Uterus (tissue), 4 donors: ENCODE measurements at places on chromosomes 2 and 18. TPM values are rescaled to one million over a fixed set of nuclear protein-coding genes. Genes with fewer than 3 reads are reported as not detected.

The COMMD1 gene
- total RNA-seq, result 80.7 TPM

The C2orf78 gene
- not detected for total RNA-seq

The CDKL4 gene
- total RNA-seq, result 0.59 TPM

The TMEM198 gene
- 0.77 TPM for total RNA-seq

The RAB6D gene
- total RNA-seq, result 0.15 TPM

The G6PC2 gene
- total RNA-seq, result not detected

The KIF1A gene
- total RNA-seq, result not detected

The GATA6 gene
- 28.2 TPM for total RNA-seq

The RAD51AP2 gene
- total RNA-seq, result not detected

DNA sequence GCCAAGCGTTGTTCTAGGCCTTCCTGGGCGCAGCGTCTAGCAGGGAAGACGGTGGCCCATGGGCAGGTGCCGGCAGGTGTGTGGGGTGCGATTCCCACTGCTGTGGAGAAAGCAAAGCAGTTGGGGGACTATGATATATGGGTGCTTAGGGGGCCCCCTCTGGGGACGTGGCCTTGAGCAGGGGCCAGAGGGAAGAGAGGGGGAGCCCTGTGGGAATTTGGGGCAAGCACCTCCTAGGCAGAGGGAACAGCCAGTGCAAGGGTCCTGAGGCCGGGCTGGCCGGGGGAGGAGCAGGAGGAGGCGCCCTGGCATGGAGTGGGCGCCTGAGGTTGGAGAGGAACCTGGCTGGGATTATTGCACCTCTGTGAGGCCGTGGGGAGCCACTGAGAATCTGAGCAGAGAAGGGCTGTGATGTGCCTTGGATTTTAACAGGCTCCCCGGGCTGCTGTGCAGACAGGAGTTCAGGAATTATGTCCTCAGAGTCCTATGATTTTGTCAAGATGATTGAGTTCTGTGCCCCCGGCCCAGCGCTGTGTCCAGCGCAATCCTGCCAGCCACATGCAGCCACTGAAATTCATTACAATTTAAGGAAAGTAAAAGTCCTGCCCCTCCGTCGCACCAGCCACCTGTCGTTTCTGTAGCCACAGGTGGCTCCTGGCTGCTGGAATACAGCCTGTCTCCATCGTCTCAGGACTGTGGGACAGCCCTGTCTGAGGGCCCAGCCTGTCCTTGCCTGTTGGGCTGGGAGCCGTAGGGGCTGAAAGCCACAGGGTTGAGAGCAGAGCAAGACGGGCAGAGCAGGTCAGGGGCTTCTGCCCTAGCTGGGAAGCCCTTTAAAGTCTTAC, 9.1 kb upstream of the KLHL30 start:
- DNase-seq, result no peak

- no peak for DNase-seq
Measured at GRCh38 chr2:106584304-106584954, 97.3 kb downstream of the CD8B2 start.

- peak; percentile 3 for DNase-seq
Measured at GRCh38 chr2:240627736-240628506, 2.6 kb downstream of the GPR35 start.

GRCh38 chr2:203453858-203454451, 81.1 kb downstream of the RAPH1 start:
- no peak for DNase-seq

DNA sequence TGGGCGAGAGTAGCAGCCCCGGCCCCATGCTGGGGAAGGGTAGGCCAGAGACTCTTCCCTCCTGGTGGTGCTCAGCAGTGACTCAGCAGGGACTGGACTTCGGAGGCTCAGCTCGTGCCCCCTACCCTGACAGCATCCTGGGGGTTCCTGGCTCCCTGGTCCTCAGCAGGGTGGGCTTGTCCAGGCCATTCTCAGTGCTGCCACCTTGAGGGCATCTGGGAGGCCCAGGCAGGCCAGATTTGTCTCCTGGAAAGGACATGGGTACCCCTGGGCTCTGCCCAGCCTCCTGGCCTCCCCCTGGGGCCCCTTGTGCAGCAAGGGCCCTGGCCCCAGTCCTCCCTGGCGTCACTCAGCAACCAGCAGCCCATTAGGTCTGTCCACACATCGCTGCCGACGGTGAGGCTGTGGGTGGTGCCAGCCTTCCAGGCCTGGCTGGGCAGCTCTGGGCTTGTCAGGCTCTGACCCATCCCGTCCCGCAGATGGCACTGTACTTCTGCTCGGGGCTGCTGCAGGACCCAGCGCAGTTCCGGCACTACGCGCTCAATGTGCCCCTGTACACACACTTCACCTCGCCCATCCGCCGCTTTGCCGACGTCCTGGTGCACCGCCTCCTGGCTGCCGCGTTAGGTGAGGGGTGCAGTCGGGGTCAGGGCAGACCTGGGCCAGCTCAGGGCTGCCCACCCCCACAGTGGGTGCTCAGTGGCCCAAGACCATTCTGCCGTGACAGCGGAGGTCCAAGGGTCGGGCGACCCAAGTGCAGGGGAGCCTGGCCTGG, 45.0 kb upstream of the ALPP start:
- no peak for DNase-seq

GRCh38 chr18:38368246-38368645, 802.6 kb upstream of the CELF4 start:
- no peak for DNase-seq

DNA sequence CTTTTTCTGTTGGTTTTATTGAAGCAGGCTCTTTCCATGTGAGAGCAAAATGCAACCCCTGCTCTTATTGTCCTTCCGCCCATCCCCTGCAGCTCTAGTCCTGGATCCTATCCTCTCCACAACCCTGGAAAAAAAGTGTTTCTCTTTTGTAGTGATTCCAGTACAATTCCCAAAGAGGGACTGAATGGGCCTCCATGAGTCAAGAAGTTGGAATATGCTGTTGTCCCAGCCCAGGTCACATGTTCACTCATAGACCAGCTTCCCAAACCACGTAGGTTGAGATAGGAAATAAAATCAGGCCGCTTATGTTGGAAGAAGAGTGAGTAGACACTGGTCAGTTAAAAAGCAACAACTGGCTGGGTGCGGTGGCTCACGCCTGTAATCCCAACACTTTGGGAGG, 39.4 kb downstream of the CPO start:
- DNase-seq, result no peak

DNA sequence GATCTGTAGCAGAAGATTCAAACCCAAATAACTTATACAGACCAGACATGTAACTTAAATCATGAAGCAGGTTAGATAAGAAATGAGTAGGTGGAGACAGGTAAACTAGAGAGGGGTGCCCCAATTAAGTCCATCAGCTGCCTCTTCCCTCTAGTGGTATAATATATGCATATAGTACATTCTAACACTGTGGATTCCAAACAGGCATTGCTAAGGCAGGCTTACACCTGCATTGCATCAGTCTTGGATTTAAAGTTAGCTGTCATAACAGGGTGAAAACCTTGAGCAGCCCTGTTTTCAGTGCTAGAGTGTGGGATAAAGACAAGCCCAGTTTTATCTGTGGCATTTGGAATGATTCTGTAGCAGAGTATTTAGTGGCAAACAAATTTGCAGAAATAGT, 63.4 kb downstream of the NYAP2 start:
- no peak for DNase-seq

- DNase-seq, result no peak
Measured at GRCh38 chr2:70851704-70852103, 16.1 kb upstream of the CD207 start.

DNA sequence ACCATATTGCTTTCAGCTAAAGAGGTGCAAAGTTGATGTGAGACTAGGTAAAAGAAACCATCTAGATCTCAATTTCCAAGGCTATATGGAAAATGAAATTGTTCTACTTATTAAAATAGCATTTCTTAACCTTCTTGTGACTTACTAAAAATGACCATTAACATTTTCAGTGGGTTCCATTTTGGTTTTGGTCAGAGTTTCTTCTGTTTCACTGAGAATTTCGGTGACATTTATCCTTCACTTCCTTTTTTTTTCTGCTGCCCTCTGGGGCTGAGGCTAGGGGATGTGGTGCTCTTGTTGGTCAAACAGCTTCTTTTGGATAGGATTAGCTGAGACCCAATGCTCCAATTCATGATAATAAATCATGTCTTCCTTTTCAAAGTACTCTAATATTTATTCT, 44.3 kb upstream of the REL start:
- no peak for DNase-seq

DNA sequence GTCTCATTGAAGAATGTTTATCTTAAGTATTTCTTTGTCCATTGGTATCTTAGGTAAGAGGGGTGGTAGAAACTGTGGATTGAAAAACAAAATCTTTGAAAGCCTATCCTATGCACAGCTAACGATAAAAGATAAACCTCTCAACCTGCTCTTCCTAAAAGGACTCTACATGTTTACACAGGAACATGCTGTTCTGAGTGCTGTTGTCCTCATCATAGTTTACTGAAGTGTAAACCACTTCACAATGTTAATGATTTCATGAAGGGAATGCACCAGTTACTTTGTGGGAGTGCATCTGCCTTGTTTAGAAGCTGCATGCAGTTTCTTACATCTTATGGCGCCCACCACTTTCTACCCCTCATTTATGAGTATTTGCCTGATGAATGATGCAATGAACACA, 1.2 kb downstream of the ACMSD start:
- DNase-seq, result no peak

GRCh38 chr2:30074023-30074422, 72.8 kb upstream of the YPEL5 start:
- no peak for DNase-seq

GRCh38 chr18:32629292-32629691, 143.5 kb downstream of the KLHL14 start:
- no peak for DNase-seq

- no peak for DNase-seq
Measured at GRCh38 chr2:121479882-121480522, 50.7 kb upstream of the RNU4ATAC start.

GRCh38 chr18:66510357-66511045, 93.4 kb downstream of the CDH19 start:
- no peak for DNase-seq

DNA sequence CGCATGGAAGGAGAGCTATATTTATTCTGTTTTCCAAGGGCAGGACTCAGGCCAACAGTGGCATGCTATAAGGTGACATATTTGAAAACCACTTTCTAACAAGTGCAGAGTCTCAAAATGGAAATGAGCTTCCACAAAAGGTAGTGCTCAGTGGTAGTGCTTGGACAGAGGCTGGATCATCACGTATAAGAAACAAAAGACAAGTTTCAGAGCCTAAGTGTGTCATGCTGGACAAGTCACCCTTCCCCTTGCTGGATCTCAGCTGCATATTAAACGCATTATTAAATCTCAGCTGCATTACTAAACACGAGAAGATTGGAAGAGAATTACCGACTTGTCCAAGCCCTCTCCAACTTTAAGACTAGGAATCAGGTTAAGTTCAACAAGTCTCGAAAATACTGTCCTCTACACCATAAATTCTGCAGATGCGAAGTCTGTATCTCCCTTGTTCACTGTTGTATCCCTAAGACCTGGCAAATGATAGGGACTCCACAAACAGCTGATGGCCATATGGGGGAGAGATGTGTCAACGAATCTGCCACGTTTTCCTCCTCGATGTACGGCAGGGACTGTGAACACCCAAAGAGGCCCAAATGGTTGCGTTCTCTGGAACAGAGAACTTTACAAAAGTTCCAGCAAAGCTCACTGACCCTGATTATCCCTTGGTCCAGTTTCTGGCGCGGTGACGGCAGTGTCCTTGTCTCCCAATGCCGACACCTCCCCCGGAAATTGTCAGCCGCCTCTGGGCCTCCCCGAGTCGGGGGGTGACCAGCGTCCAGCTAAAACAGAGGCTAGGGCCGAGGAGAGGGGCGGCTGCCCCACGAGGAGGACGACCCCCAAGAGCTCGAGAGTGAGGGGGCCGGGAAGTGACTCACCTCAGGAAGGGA, 611 bp downstream of the NOL10 start:
- no peak for DNase-seq

- DNase-seq, result no peak
Measured at GRCh38 chr2:144454466-144455287, 65.2 kb downstream of the ZEB2 start.

- no peak for DNase-seq
Measured at GRCh38 chr2:41020358-41020757, 568.5 kb upstream of the SLC8A1 start.

DNA sequence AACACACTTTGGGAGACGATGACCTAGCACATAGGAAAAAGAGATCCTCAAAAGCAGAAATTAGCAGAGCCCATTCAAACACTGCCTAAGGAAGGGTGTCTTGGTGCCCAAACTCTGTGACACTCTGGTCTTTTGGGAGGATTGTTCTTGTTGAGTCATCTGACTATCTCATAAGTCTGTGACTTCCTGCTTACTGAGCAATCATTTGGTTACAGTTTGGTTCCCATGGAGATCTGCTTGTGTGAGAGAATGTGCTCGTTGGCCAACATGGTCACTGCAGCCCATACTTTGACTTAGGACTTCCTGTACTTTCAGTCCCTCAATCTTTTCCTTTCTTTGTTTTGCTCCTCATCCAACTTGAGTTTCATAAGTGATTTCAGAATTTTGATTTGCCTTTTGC, 602.9 kb downstream of the NYAP2 start:
- peak; percentile 31 for DNase-seq

GRCh38 chr2:74585406-74586185, 31.1 kb downstream of the DOK1 start:
- DNase-seq, result no peak

- no peak for DNase-seq
Measured at GRCh38 chr2:234406085-234406484, 90.8 kb downstream of the ARL4C start.

DNA sequence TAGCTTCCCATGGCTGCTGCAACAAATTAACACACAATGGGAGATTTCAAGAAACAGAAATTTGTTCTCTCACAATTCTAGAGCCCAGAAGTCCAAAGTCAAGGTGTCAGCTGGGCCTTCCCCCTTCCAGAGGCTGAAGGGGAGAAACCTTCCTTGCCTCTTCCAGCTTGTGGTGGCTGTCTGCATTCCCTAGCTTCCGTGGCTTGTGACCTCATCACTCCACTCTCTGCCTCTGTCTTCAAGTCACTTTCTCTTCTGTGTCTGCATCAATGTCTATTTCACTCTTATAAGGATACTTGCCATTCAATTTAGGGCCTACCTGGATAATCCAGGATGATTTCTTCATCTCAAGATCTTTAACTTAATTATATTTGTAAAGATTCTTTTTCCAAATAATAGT, 16.8 kb upstream of the SRBD1 start:
- DNase-seq, result no peak

DNA sequence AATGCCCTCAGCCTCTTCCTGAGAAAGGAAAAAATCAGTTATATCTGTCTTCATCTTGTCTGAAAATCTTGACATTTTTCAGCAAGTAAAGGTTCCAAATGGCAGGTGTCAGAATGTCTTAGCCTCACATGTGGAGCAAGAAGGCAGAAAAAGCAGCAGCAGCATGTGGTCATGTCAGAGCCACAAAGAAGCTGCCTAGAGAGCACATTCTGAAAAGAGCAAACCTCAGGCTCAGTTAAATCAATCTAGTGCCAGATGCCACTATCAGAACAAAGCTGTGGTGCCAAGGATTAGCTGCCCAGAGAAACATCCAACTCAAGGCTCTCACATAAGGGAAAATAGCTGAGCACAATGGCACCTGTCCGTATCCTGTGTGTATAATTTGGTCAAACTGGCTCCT, 105.9 kb downstream of the SRBD1 start:
- DNase-seq, result no peak

- DNase-seq, result no peak
Measured at GRCh38 chr2:61356958-61357350, 113.9 kb downstream of the USP34 start.
